ENCODE measurements at places on chromosomes 1 and 21.

GRCh38 chr1:108901106-108901505 is 24.3 kb downstream of the GPSM2 start:
- DNase-seq: no peak

DNA sequence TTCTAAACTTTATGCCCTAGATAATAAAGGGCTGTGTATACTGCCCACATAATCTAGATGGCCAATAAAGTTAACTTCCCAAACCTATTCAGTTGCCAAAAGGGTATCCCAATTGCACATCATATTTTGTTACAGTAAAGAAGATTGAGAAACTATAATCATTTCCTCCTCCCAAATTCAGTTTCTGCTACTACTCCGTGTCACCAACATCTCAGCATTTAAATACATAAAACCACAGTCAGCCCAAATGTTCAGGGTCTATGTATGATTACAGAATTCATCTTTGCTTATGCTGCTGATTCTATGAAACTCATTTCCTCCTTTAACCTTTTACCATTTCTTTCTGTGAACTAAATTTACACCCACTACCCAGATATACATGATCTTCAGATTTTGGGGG is 28.6 kb downstream of the NRIP1 start:
- DNase-seq: no peak

- DNase-seq: no peak
Observed at GRCh38 chr1:118154220-118154619, 30.8 kb downstream of the SPAG17 start.

DNA sequence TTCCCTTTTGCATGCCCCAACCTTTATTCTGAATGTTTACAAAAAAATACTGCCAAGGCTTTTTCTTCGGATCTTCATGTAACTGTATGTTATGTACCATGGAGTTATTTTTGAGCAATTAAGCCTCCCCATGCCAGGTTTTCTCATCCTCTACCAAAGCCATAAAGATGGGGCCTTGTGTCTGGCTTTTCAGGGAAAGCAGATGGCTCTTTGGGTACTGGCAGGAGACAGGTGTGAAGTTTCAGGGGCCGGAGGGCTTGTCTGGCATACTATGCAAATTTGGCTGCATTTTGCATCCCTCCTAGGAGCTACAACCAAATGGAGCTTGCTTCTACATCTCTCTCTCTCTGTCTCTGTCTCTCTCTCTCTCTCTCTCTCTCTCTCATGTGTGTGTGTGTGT is 28.1 kb upstream of the PLXNA2 start:
- no peak for DNase-seq

- peak; percentile 72 for DNase-seq
Observed at GRCh38 chr1:207336559-207337467, 15.3 kb downstream of the CD55 start.

DNA sequence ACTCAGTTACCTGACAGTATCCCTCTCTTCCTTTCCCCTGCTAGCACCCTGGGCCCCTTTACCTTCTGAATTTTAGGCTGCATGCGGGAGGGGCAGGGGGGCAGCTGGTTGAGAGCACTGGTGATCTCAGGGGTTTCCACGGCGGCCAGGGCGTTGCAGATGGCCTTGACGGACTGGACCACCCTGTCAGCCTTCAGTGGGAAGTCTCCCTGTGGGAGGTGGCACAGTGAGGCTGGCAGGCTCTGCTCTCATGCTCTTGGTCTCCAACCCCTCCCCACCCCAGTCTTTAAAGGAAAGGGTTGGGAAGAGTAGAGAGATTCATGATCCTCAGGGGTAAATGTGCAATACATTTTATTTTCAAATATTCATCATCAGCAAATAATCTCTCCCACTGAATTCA is 36.9 kb downstream of the PIK3C2B start:
- no peak for DNase-seq

DNA sequence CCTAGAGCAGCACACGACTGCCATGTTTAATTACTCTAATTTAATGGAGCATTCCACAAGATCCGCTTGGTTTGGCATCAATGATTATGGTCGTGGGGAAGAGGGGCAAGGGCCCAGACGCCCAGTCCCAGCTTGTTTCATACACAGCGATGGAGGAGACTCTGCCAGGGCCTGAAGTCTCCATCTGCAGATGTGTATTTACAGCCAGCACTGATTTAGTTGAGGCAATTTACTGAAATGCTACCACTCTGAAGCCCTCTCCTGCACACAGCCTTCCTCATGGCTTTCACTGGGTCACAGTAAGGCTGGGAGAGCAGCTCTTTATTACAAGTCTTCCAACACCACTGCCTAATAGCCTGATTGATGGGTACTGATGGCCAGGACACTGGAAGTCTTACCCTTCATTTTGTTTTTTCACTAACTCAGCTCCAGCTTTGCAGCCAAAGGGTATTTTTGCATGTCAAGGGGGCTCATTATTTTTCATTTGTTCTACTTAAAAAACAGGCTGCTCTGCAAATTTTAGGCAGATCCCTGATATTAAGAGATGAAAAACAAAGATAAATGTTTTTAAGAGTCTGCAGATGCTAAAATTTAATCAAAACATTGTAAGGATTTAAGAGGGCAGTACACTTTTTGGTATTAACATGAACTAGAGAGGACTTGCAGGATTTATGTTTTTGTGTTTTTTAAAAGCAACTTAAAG is 236.3 kb downstream of the SIPA1L2 start:
- DNase-seq: no peak

DNA sequence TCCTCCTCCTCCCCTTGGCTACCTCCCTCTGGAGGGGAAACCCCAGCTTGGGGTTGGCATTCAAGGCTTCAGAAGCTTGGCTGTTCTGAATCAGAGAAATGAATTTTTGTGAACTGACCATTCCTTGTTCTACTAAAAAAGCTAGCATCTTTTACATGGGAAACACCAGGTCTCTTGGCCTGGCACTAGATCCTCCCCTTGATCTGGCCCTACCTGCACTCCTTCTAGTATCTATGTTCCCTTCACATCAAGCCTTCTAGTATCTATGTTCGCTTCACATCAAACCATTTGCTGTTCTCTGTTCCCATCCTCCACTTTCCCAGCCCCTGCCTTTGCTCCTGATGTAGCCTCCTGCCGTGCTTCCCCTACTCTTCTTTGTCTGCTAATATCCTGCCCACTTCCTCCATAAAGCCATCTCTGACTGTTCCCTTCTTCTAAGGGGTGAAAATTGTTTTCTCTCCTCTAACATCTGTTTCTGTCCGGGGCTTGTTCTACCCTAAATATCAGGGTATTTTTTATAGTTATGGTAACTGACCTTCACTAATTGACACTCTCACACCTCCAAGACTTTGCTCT is 25.8 kb downstream of the FAM151A start:
- DNase-seq: no peak

DNA sequence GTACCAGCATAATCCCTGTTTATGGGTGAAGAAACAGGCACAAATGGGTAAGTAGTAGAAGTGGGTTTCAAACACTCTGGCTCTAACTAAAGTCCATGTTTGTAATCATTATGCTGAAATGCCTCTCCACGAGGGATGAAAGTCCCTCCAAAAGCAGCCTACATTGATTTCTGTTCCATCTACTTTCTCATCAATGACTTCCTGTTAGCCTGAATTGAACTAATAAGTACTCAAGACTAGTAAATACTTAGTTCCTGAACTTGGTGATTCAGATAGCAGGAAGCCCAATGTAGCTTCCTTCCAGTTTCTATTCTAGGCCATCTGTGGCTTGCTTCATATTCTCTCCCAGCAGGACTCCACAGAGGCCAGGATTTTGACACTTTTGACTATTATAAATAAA is 11.3 kb upstream of the BACH1 start:
- no peak for DNase-seq

- no peak for DNase-seq
Observed at GRCh38 chr1:77961392-77961791, 17.5 kb downstream of the FUBP1 start.

- DNase-seq: no peak
Observed at GRCh38 chr1:30291526-30291925, 431.9 kb downstream of the MATN1 start.

- DNase-seq: no peak
Observed at GRCh38 chr1:119219711-119220110, 79.3 kb upstream of the WARS2 start.

GRCh38 chr1:177278626-177279390 is 108.0 kb downstream of the BRINP2 start:
- DNase-seq: no peak

DNA sequence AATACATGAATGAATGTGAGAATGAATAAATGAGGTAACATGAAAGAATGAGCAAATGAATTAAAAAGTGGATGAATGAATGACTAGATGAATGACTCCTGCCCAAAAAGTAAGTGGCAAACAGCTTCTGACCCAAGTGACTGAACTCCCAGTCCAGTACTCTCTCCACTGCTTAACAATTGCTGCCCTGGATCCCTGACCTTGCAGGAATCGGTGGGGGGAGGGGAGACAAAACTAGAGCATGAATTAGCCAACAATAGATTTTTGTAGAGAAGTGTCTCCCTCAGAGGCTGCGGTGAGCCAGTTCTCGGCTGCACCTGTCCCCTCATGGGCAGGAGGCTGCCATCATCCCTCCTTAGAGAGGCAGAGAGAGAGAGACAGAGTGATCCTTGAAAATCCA is 5.9 kb upstream of the GRIK3 start:
- DNase-seq: no peak

- DNase-seq: peak; percentile 90
Observed at GRCh38 chr1:116377541-116378529, 4.8 kb downstream of the ATP1A1 start.

DNA sequence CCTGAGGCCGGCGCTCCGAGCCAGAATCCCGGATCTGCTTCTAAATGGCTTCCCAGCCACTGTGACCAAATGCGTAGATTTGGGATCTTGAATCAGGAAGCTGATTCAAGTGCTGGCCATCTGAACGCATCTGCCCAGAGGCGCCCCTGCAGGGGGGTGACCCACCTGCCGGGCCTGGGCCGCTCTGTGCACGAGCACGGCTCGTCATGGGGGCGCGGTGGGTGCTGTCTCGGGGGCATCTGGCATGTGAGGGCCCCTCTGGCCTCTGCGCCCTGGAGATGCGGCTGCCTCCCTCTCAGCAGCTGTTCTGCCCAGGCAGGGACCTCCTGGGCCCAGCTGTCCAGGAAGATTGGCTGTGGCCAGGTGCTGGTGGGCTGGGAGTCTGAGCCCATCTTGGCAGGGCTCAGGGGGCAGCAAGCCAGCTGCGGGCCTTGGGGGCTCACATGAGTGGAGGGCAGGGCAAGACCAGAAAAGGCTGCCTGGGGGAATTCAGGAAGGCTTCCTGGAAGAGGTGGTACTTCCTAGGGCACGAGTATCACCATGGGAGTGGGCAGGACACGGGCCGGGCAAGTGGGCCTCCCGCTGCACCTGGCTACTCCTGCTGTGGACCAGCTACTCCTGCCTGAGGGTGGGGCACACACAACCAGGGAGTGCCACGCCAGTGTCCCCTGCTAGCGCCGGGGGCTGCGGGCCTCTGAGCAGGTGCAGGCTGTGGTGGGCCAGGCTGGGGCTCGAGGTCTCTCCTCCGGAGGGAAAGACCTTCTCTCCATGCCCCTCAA is 25.1 kb downstream of the PLCH2 start:
- DNase-seq: no peak

DNA sequence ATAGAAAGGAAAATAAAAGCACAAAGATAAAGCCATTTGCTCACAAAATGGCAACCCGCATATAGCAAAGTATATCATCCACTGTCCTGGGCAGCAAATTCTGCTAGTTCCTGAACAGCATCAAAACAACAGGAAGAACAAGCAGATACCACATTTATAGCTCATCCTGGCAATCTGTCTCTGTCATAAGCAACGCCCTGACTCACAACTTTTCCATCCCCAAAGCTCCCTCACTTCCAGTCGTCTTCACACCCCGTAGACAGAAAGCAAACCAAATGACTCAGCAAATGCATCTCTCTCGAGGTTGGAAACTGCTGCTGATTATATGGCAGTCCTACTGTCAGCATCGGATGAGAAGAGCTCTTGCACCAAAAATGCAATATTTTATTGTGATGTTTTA is 65.8 kb downstream of the AK5 start:
- DNase-seq: no peak

GRCh38 chr1:232383455-232384123 is 246.3 kb downstream of the SIPA1L2 start:
- DNase-seq: no peak
